Fibroblast of lung (primary cell): ENCODE measurements at places on chromosomes 3 and 15. TPM values are rescaled to one million over a fixed set of nuclear protein-coding genes. Genes with fewer than 3 reads are reported as not detected.
A peak's percentile ranks its signal among the peaks of the same experiment; 100 is the strongest.

The LYZL4 gene
- polyA plus RNA-seq, result not detected in 2 replicates

The LMAN1L gene
- polyA plus RNA-seq, result not detected in 2 replicates

The HEMK1 gene
- polyA plus RNA-seq, result 6.1 and 8.4 TPM in 2 replicates

The ERICH6 gene
- 0.10 TPM in 1 of 2 replicates, not detected in the other for polyA plus RNA-seq

The AZI2 gene
- polyA plus RNA-seq, result 131 and 202 TPM in 2 replicates

The NRROS gene
- polyA plus RNA-seq, result 0.08 and 0.43 TPM in 2 replicates

The CPLX3 gene
- not detected in 2 replicates for polyA plus RNA-seq

The ARGFX gene
- not detected in 2 replicates for polyA plus RNA-seq

The MORC1 gene
- not detected in 2 replicates for polyA plus RNA-seq

The ITIH1 gene
- polyA plus RNA-seq, result not detected in 2 replicates

The OR5K1 gene
- not detected in 2 replicates for polyA plus RNA-seq

- peak; percentile 36 for DNase-seq
Observed at GRCh38 chr15:44545913-44546802, 9.2 kb downstream of the EIF3J start.

DNA sequence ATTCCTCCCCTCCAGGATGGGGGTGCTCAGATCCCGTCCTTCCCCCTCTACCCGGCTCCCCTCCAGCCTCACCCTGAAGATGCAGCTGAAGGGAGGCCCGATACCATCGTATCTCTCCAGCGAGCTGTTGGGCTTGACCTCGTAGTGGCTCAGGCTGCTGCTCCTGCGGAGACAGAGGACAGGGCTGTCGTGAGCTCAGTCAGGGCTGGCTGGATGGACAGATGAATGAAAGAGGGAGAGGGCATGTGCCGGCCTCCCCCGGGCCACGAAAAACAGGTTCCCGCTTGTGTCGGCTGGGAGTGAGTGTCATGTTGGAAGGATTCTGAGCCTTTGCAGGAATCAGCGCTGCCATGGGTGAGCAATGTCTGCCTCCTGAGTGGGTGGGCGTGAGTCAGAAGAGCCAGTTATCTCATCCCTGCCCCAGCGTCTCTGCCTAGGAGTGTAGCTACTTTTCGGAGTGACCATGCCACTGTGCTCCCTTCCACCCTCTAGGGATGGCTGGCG is 35.2 kb downstream of the FEM1B start:
- peak; percentile 78 for DNase-seq

DNA sequence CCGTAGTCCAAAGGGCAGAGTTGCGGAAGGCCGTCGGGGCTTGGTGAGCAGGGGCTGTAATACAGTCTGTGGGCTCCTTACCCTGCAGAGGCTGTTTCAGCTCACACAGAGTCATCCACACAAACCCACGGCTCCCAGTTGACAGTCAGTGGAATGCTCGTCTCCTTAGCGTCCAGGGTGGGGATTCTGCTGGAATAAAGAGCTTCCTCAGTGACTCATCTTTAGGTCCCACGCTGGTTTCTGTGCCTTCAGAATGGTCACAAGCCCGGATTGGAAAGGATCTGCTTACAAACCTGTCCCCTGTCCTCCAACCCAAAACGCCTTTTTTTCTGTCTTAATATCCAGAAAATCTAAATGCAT is 201.3 kb upstream of the TPM1 start:
- peak; percentile 76 for DNase-seq

- peak; percentile 100 for DNase-seq
Observed at GRCh38 chr3:29335438-29335837, 54.6 kb downstream of the RBMS3 start.

GRCh38 chr3:707041-707440 is 385.8 kb upstream of the CNTN6 start:
- DNase-seq, result no peak

DNA sequence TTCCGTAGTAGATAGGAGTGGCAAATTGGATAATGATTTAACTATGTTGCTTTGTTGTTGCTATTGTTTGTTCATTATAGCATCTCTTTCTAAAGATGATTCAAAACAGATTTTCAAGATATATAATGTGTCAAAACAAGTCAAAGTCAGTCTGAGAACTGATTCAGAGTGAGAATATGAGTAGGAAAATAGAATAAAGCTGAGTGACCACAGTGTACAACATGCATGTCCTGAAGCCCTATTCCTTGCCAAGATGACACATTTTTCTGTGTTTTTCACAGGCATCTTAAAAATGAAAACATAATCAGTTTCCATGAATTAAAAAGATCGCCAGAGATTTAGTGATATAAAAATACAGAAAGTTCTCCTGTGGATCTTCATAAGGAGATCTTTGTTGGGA is 57.0 kb upstream of the THRB start:
- no peak for DNase-seq

GRCh38 chr15:62459875-62460274 is 294.8 kb upstream of the C2CD4B start:
- DNase-seq, result no peak

DNA sequence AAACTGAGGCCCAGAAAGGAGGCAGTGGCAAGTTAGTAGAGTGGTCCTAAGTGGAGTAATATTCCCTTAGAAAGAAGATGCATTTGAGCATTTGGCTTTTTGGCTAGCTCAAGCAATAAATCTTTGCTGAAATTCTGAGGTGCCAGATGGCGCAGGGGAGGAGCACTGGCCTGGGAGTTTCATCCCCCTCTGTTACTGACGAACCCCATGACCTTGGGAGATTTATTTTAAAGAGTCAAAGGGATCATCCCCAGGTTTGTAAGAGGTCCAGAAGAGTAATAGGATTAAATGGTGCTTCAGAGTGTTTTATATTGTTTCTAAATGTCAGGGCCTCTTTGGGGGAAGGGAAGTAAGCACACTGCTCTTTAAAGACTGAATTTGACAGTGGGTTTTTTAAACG is 85.1 kb upstream of the PIAS1 start:
- no peak for DNase-seq

GRCh38 chr3:37694284-37694675 is 167.4 kb upstream of the CTDSPL start:
- DNase-seq, result no peak

GRCh38 chr3:123663977-123664376 is 79.1 kb upstream of the HACD2 start:
- no peak for DNase-seq

GRCh38 chr15:47432826-47433225 is 284.5 kb upstream of the SEMA6D start:
- peak; percentile 36 for DNase-seq

GRCh38 chr15:80755885-80756284 is 23.3 kb upstream of the CEMIP start:
- no peak for DNase-seq

- DNase-seq, result no peak
Observed at GRCh38 chr3:197023241-197023997, 6.2 kb downstream of the MELTF start.

- no peak for DNase-seq
Observed at GRCh38 chr3:115154611-115155010, 7.5 kb upstream of the ZBTB20 start.
